ENCODE measurements at places on chromosomes 1 and 21.

- H3K4me3 ChIP-seq: no peak overlapping the region
- DNase-seq: no peak
- no peaks in the 10 kb centered on the region for H3K4me1 ChIP-seq
Observed at GRCh38 chr1:43870306-43870705, 63.3 kb upstream of the ARTN start.

DNA sequence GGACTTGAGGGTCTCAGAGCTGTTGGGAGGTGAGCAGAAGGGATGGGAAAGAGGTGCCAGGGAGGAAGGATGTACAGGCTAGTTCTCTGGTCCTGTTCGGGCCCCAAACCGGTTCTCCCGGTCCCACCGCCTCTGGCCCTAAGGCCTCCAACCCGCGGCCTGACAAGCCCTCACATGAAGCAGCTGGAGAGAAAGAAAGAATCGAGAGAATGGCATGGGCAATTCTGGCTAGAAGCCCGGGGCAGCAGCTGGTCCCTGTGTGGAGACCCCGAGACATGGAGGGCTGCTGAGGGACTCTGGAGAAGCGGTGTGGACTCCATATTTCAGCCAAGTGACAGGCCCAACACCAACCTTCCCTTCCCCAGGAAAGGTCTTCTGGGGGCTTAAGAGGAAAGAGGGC is 730 bp downstream of the CDC42SE1 start:
- peak; percentile 69 for DNase-seq
- H3K4me3 ChIP-seq: peak overlapping the region; percentile 90
- peaks cover 14% of the 10 kb centered on the region for H3K4me1 ChIP-seq
- H3K27ac ChIP-seq: peak overlapping the region; percentile 73
- no peaks in the 10 kb centered on the region for H3K36me3 ChIP-seq
- H3K27me3 ChIP-seq: no peaks in the 10 kb centered on the region

DNA sequence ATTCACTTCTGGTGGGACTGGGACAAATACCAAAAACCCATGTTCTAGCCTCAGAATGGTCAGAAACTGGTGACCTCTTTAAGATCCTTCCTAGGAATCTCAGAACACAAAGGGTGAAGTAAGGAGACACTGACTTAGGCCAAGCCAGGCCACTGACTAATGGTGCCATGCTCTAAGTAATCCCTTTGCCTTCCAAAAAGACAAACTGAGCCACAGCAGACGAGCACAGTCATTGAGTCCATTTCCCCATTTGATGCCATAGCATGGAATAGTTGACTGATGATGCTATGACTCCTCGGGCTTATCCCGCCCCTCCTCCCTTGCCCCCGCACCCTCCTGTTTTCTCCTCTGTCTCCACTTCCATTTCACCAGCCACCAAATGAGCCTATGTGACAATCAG is 145.8 kb upstream of the ZNF648 start:
- no peak overlapping the region for H3K27ac ChIP-seq
- DNase-seq: no peak
- no peak overlapping the region for H3K4me3 ChIP-seq

GRCh38 chr21:25501996-25502665 is 105.2 kb downstream of the MRPL39 start:
- H3K36me3 ChIP-seq: no peaks in the 10 kb centered on the region
- H3K27ac ChIP-seq: no peak overlapping the region
- H3K27me3 ChIP-seq: no peaks in the 10 kb centered on the region

Measured in pancreas (tissue), 10 donors.